CD4-positive, alpha-beta T cell treated with Interleukin-10 for 1 hour (primary cell): ENCODE measurements at places on chromosomes 4 and X.

DNA sequence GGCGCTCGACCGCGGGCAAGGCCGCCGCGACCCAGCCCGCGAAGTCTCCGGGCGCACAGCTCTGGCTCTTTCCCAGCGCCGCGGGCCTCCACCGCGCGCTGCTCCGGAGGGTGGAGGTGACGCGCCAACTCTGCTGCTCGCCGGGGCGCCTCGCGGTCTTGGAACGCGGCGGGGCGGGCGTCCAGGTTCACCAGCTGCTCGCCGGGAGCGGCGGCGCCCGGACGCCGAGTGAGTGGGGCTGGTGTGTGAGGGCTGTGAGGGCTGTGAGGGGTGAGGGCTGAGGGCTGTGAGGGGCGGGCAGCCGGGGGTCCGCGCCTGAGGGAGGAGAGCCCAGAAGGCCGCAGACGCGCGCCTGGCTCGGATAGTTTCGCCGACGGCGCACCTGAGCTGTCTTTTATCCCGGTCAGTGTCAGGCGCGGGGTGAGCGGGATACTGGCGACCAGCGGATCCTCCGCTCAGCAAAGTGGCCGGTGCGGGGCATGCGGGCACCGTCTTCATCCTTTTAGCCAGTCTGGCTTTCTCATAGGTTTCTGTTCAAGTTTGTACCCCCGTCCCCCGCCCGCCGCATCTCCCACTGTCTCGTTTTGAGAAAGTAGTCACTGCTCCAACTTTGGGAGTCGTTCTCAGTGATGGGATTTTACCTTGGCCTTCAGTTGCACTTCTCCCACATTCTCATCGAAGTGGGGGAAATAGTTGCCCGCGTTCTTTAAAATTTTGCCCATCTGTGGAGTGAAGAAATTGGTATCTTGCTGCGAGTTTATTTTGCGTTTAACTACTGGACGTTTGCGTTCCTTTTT, 586 bp downstream of the HERC5 start:
- DNase-seq: peak; percentile 5

DNA sequence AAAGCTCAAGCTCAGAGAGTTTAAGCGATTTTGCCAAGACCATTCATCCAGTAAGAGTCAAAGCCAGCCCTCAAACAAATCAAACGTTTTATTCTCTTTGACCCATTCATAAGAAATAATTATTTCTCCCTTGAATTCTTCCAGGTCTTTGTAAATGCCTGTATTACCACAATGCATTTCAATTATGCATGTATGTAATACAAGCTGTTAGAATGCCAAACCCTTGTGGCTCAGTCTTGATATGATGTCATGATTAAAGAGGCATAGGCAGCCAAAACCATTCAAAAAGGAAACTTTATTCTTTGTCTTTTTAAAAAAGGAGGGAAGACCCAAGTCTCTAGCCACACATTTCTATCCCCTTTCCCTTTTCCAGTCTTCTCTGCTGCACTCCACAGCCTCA, 56.5 kb upstream of the PGM2 start:
- DNase-seq: no peak

- no peak for DNase-seq
These were observed 276.5 kb upstream of the AGTR2 start for GRCh38 chrX:115894087-115894486.

DNA sequence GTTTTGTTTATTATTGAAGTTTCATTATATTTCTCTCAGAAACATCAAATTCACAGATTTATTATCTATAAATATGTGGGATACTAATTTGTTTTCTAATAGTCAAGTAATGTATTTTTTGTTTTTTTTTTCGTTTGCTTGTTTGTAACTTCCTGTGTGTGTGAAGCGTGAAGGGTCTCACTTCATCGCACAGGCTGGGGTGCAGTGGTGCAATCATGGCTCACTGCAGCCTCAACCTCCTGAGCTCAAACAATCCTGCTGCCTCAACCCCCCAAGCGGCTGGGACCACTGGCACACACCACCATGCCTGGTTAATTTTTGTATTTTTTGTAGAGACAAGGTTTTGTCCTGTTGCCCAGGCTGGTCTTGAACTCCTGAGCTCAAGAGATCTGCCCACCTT, 55.1 kb downstream of the SH3RF1 start:
- DNase-seq: no peak

DNA sequence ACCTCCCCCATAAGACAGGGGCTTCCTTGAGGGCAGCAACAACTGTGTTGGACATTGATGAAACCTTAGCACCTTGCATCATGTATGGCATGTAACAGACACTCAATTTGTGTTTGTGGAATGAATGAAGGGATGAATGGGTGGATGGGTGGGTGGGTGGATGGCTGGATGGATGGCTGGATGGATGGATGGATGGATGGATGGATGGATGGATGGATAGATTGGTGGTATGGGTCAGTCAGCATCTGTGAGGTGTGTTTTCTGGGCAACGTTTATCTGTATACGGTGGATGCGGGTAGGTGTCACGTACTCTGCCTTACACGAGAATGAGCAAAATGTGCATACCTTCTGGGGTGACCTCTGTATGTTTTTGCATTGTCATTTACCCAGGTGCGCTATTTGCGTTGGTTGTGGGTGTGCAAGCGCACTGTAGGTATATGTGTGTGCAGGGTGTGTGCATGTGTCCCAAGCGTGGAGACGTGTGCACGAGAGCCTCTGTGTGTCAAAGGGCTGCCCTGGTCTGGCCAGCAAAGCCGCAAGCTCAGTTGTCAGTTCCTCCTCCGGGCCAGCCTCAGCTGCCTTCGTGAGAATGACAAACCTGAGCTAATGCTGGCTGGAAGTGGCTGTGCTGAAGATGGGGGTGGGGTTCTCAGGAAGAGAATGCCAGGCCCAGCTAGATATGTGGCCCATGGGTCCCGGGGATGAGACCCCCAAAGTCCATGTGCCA, 26.5 kb downstream of the ELF4 start:
- DNase-seq: no peak

- no peak for DNase-seq
These were observed 75.2 kb downstream of the ARHGEF38 start for GRCh38 chr4:105627620-105628019.

DNA sequence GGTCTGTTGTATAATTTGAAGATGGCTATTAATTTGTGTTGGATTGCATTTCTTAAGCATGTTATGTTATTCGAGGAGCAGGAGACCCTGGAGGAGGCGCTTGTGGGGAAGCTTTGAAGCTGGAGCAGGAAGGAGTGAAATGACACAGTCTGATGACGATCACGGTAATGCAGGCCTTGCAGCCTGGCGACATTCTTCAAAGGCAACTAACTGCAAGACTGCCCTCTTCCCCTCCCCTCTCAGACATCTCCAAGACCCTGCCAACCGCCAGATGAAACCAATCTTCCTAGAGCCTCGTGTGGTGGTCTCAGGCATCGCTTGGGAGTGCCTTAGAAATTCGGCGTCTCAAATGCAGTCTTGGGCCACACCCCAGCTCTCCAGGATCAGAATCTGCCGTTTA, 16.1 kb downstream of the CLCN4 start:
- DNase-seq: no peak

GRCh38 chrX:40943093-40943641, 142.1 kb upstream of the USP9X start:
- DNase-seq: no peak

GRCh38 chrX:1218286-1218685, 5.8 kb upstream of the CRLF2 start:
- DNase-seq: no peak

DNA sequence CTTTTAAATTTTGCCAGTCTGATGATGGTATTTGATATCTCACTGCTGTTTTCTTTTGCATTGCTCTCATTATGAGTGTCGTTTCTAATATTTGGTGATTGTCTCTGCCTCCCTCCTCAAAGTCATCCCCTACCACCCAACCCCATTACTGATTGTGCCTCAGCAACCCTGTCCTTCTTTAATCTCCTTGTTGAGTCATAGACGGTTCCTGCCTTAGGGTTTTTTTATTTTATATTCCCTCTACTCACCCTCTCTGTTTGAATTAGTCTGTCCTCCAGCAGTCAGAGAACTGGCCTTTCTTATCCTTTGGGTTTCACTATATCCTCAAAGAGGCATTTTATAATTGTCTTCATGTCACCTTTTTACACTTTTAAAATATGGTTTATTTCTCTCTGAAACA, 409.3 kb upstream of the CPEB2 start:
- no peak for DNase-seq

- DNase-seq: no peak
These were observed 6.7 kb upstream of the ZCCHC18 start for GRCh38 chrX:104105330-104106262.

- no peak for DNase-seq
These were observed 168.4 kb downstream of the KCNIP4 start for GRCh38 chr4:21780148-21780547.

- no peak for DNase-seq
These were observed 4.4 kb downstream of the TASL start for GRCh38 chrX:30573125-30573524.

GRCh38 chrX:21940356-21940829, at the start of gene SMS:
Gene SMS (plus strand): TSS chrX:21940709. CDS start chrX:21940825, 116 bp downstream.
- peak; percentile 48 for DNase-seq

- DNase-seq: no peak
These were observed 680.8 kb upstream of the FAM241A start for GRCh38 chr4:111464251-111465045.

DNA sequence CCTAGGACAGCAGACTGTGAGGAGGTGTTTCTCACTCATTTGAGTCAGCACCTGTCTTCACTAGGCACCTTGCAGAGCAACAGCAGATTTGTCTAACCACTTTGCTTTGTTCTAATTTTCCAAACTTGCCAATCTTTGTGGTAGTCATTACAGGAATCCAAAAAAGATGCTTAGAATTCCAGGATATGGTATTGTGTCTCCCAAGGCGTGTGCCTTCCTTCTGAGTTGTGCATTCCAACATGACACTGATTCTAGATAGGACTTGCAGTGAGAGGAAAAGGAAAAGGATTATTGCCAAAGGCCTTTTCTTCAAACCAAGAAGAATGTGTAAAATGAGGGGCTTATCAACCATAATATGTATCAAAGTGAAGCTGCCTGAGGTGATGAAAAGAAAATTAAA, 126.2 kb downstream of the MAPK10 start:
- DNase-seq: no peak

DNA sequence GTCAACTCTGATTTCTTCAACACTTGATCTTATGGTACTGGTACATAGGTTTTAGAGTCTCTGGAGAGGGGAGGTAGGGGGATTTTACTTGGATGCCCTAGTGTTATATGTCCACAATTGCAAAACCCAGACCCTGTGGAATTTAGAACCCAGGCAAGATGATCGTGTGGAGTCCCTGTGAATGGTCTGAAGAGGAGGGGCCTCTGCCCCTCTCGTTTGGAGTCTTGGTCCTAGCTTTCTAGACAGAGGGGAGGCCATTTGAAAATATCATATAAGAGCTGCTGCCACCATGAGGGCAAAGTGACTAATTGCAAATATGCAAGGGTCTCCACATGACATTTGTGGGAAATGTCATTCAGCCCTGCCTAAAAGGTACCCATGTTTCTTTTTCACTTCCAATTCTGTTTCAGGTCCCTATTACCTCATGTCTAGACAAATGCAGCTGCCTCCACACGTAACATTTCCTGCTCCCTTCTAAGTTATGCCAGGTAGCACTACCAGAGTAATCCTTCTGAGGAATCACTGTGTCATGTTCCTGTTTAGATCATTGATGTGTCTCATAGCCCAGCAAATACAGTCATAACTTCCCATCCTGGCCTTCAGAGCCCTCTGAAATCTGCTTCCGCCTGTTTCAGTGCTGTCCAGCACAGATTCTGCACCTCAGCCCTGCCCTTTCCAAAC, 126.8 kb downstream of the KLHL8 start:
- peak; percentile 64 for DNase-seq

GRCh38 chr4:54661169-54661568, 3.4 kb downstream of the KIT start:
- no peak for DNase-seq

GRCh38 chr4:7134737-7135388, 57.5 kb upstream of the SORCS2 start:
- no peak for DNase-seq

DNA sequence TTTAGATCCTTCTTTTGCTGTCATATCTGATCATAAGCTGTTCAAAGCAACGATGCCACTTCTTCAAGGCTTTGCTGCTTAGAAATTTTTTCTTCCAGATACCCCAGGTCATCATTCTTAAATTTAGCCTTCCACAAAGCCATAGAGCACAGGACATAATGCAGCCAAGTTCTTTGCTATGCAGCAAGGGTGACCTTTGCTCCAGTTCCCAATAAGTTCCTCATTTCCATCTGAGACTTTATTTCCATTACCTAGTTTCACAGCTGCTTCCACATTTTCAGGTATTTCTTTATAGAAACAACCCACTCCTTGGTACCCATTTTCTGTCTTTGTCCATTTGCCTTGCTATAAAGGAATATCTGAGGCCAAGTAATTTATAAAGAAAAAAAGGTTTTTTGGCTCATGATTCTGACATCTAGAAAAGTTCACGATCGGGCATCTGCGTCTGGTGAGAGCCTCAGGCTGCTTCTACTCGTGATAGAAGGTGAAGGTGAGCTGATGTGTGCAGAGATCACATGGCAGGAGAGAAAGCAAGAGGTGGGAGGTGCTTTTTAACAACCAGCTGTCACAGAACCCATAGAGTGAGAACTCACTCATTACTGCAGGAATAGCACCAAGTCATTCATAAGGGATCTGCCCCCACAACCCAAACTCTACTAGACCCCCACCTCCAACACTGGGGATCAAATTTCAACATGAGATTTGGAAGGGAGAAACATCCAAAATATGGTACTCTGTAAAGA, 11.8 kb upstream of the TASL start:
- no peak for DNase-seq

DNA sequence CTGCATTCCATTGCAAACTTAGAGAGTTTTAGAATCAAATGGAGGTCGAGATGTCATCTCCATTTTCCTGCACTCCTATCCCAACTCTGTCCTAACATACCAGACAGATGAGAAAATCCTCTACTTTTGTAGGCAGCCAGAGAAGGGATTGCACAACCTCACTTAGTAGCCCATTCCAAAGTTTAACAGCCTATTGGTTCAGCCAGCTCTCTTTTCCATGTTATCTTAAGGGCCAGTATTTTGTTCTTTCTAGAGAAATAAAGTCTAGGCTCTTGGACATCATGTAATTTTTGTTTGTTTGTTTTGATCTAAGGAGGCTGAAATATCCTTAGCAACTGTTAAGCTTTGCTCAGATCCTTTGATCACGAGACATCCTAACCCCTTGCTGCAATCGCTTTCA, 173.0 kb downstream of the COX18 start:
- no peak for DNase-seq

GRCh38 chr4:48341776-48342605, 662 bp downstream of the SLAIN2 start:
- DNase-seq: peak; percentile 52

DNA sequence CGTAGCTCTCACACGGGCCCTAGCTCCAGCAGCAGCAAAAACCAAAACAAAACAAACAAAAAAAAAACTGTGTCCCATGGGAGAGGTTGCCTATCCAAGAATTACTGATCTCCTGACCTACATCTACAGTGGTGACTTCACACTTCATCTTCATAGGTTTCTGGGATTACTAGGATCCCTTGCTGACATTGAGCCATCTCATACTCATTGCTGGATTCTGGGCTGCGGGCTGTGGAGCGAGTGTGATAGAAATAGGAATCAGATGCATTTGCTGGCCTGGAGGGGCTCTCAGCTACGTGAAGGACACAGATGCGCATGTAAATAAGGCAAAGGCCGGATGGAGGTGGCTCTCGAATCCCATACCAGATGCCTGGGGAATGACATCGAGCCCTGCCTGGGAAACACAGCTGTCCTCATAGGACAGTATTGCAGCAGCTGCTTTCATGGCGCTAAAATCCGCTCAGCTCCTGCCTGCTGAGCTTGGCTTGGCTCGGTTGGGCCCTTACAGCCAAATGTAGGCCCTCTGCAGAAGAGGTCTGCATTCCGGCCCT, 41.7 kb downstream of the CNGA2 start:
- no peak for DNase-seq
